Cortex of kidney (tissue), 1 donor: ENCODE measurements at places on chromosomes 7 and 10.

GRCh38 chr10:5981529-5981928, 4.2 kb upstream of the IL15RA start:
- DNase-seq = no peak

- no peak for DNase-seq
Measured at GRCh38 chr10:71351628-71352319, 32.7 kb downstream of the SLC29A3 start.

DNA sequence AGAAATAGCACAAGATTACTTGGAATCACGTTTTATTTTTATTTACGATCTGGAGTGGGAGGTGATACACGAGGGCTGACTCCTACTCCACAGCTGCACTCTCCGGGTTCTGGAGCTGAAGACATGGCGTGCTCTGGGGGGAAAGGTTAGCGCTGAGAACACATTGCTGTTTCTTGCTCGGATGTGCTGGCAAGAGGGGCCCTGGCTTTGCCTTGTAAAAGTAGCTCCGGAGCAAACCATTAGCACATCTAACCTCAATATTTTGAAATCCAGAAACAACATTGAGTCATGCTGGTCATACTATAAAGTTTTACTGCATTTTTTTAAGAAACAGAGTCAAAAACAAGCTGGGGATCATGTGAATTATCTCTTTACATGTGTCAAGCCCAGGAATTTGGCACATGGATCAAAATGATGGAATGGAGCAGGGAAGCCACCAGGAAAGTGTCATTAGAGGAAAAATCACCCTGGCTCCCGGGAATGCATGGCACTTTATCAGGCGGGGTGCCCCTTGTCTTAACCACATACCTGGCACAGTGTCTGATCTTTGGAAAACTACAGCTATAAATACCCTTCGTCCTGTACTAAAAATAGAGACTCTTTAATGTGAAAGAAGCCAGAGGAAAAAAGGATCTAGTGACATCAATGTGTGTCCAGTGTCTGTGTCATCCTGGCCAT, 31.6 kb upstream of the LYZL1 start:
- no peak for DNase-seq

- no peak for DNase-seq
Measured at GRCh38 chr10:57341294-57341693, 926.4 kb downstream of the IPMK start.

DNA sequence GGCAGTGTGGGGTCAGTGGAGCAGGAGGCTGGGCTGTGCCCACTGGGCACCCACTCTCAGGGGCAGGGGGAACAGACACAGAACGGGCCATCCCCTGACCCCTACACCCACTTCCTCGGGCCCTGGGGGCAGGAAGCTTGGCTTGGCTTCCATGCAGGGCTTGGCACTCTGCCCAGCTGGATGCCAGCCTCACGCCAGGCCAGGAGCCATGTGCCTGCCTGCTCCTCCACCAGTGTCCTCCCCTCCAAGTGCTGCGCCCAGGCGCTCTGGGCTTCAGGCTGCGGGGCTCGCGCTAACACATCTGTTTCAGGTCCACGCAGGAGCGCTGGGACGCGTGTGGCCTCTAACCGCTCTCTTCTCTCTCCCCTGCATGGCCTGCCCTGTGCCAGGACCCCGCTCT, 12.7 kb downstream of the LDB3 start:
- DNase-seq = no peak

DNA sequence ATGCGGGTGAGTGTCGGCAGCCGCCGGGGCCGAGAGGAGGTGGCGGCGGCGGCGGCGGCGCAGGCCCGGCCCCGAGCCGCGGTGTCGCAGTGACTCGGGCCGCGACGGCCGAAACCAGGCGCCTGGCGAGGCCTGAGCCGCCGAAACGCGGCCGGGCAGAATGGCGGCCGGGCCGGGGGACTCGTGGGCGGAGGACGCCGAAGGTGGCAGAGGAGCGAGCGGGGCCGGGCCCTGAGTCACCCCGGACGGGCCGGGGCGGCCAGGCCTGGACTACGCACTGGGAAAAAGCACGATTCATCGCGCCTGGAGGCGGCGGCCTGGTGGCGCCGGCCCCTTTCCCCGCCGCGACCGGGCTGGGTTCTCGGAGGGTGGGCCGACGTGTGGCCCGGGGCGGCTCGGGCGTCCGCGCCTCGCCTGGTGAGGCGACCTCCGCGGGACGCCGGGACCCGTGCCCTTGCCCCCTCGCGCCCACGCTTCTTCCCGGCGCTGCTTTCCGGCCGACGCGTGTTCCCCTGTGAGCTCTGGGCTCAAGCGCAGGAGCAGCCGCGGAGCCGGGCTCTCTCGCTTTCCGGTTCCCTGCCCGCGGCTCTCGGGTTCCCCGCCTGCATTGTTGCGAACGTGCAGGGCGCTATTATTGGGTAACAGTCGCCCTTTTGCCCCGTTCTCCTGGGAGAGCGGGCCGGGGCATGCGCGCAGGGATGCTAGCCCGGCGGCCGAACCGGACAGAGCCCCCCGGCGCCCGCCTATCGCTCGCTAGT, 500 bp downstream of the CUL1 start:
- no peak for DNase-seq

DNA sequence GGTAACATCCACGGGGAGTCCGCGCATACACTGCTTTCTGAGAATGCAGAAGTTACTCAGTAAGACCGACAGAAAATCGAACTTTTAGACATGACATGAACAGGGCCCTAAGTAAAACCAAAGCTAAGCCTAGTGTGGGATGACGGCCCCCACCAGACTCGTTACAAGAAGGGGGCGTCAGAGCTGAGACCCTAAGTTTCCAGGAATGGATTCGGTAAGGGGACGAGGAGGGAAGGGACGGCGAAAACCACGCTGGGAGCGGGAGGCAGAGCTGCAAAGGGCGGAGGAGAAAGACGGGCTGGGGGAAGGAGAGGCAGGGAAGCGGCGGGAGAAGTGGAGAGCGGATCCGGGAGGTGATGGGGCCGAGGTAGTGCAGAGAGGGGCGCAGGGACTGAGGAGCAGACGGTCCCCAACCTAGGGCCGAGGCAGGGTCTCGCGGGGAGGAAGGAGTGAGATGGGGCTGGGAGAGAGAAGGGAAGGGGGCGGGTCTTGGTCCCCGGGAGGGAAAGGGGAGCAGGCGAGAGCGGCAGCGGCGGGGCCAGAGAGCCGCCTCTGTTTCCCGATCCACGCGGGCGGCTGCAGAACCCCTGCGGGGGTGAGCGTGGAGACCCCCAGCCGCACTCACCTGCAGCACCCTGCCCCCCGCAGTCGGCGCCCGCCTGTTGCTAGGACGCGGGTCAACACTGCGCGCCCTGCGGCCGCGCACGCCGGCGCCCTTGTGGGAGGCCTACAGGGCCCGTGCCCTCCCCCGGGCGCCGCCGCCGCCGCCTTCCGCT, 513 bp downstream of the ODAD2 start:
- no peak for DNase-seq

DNA sequence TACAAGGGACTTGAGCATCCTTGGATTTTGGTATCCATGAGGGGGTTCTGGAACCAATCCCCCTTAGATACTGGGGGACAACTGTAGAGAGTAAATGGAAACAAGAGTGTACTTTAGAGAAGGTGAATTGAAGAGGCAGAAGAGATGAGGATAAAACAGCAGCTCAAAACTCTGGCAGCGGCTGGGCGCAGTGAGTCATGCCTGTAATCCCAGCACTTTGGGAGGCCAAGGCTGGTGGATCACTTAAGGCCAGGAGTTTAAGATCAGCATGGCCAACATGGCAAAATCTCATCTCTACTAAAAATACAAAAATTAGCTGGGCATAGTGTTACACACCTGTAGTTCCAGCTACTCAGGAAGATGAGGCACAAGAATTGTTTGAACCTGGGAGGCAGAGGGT, 218.7 kb downstream of the GALNT17 start:
- no peak for DNase-seq

DNA sequence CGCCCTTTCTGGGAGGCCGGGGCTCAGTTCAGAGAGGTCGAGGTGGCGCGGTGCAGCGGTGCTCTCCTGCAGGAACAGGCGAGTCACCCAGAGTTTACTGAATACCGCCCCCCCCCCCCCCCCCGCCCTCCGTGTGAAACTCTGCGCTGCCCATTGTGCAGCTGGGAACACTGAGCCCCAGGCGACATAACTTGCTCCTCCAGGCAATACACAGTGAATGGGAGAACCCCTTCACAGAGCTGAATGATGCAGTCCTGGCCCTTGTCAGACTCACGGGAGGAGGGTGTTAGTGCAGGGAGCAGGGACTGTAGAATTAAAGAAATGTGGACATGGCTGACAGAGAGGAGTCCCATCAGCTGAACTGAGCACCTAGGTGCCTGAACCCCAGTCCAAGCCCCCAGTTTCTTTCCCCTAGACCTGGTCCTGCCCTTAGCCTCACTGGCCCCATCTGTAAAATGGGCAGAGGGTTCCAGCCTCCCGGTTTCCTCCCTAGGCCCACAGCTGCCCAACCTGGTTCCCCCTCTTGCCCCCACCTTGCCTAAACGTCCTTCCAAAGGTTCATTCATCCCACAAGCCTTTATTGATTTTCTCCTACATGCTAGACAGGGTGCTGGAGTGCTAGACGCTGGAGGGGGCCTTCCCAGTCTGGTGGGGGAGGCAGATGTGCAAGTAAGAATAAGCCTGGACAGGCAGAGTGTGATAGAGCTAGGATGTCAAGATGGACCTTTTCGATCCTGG, 869 bp upstream of the LOXL4 start:
- no peak for DNase-seq

GRCh38 chr7:20299145-20299544, 31.6 kb upstream of the ITGB8 start:
- DNase-seq = no peak

GRCh38 chr10:15836807-15837206, 23.5 kb downstream of the MINDY3 start:
- DNase-seq = no peak

GRCh38 chr10:43994539-43994938, 345.9 kb upstream of the ZNF32 start:
- DNase-seq = no peak
